ENCODE measurements at places on chromosomes 12 and 14.

GRCh38 chr14:56964895-56965294 is 154.6 kb upstream of the OTX2 start:
- no peak for DNase-seq

GRCh38 chr14:33932576-33933345 is 18.1 kb downstream of the EGLN3 start:
- DNase-seq = peak; percentile 84

DNA sequence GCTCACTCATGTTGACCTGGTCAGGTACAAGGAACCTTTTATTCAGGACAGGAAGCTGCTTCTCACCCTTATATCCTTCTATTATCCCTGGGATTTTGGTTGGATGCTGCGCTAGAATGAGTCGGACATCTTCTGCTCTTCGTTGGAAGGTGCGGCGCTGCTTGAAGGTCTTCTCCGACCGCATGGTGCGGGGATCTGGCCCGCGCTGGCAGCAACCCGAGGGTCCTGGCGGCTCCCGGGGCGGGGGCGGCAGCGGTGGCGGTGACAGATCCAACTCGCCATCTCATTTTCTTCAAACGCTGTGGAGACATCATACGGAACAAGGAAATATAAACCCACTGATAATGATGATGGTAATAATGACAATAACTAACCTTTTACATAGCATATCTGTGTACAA is 126.3 kb downstream of the ATXN7L3B start:
- DNase-seq = no peak

DNA sequence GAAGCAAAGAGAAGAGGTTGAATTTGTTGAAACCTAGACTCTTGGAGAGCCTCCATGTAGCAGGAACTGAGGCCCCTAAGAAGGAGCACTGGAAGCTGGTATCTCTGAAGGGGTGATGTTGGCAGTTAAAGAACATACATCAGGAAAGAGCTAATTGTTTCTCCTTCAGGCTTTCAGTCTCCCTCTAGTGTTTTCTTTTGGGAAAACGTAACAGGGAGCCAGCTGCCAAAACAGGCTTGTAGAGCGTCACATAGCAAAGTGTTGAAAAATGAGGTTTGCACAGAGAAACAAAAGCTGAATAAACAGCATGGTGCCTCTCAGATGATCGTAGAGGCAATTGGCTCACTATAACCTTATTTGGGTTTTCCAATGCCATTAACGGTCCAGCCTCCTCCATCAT is 46.9 kb upstream of the CAND1 start:
- DNase-seq = peak; percentile 61

DNA sequence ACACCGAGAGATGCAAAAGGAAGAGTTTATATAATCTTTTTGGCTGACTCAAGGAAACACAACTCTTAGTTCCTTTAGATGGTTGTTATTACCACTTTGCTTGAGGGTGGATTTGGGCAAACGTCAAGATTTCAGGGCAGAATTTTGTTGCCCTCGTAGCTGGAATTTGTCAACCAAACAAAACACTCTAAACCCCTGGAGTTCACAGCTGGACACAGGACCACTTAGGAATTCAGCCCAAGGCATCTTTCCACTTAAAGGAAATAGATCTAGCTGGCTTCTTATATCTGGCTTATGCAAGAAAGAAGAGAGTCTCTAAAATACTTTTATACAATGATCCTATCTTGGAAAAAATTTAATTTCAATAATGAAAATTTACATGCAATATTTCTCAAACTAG is 237.8 kb upstream of the LRIG3 start:
- no peak for DNase-seq

GRCh38 chr14:36303960-36304359 is 16.5 kb downstream of the MBIP start:
- DNase-seq = no peak

GRCh38 chr14:69460093-69460701 is 24.3 kb upstream of the PLEKHD1 start:
- DNase-seq = peak; percentile 48

DNA sequence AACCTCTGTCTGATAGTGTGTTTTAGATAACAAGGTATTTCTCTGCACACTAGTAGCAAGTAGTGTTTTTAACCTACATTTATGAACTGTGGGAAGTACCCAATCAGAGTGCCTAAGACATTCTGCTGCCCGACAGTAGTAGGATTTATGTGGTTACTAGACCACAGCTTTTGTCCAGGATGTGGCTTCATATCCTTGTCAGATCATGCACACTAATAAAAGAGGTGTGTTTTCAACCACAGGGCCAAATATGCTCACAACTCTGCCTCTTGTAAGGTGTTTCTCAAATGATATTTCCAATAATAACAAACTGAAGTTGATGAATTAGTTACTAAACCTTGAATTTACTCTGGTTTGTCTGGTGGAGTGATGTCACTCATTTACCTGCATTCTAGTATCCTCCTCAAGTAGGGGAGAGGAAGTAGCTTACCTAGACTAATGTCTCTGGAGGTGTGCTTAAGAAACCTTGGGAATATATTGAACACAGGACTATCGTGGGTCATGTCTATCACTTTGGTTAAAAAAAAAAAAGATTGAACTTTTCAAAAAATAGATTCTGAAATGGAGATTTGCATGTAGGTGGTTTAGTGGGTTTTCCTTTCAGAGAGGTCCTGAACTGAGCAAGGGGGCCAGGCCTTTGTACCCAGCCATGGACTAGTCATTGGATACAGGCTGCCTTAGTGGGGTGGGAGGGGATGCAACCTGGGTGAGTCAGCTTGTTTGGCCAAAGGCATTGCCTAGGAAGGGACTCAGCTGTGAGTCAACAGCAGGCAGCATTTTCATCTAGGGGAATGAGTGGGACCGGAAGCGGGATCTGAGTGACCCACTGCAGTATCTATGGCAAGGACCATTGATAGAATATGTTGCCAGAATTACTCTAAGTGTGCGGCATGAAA is 14.1 kb downstream of the FBXW8 start:
- DNase-seq = no peak

DNA sequence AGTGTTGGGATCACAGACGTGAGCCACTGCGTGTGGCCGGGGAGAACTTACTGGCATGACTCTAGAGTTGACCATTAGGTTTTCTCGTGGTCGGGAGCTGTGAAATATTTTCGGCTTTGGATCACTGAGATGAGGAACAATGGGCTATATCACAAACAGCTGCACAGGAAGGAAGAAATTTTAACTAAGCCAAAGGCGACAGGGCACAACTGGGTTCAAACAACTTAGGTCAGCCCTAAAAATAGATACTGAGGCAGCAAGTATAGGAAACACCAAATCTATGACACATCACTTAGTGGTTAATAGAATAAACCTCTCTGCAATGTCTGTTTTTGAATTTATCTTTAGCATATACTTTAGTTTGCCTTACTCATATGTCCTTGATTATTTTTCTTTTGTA is 162.9 kb downstream of the LRIG3 start:
- peak; percentile 77 for DNase-seq

All from SJCRH30 (cell line).